ENCODE measurements at places on chromosomes 1 and 21.

GRCh38 chr1:208243527-208243966 is 637 bp downstream of the PLXNA2 start:
- no peak for DNase-seq

DNA sequence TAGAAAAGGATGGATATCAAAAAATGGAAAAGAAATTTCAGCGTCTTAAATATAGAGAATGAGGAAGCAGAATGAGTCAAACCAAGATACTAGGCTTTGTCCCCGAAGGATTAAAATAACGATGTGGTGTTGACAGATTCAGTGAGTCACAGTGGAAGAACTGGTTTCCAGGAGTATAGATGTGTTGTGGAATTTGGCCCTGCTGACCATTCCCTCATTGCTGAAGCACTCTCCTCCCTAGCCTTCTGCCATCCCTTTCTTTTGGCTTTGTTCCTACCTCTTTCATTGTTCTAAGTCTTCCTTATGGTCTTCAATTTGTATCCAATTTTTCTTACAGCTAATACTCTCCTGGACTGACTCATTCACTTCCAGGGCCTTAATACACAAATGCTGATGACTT is 23.1 kb upstream of the USP25 start:
- no peak for DNase-seq

DNA sequence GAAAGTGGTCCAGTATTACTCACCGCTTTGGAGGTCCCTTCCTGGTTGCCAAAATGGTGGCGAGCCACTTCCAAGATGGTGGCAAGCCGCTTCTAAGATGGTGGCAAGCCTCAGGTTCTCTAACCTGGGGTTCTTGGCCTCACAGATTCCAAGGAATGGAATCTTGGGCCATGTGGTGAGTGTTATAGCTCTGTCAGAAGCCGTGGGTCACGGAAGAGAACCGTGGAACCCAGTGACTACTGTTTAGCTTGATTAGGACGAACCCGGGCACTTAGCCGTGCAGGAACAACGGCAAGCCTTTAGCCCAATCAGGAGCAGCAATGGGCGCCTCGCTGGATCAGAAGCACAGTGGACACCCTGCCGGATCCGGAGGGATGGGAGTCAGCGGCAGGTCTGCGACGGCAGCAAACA is 356.2 kb upstream of the TMPRSS15 start:
- DNase-seq: no peak

- DNase-seq: no peak
Measured at GRCh38 chr1:247352175-247352574, 20.5 kb upstream of the ZNF496 start.

DNA sequence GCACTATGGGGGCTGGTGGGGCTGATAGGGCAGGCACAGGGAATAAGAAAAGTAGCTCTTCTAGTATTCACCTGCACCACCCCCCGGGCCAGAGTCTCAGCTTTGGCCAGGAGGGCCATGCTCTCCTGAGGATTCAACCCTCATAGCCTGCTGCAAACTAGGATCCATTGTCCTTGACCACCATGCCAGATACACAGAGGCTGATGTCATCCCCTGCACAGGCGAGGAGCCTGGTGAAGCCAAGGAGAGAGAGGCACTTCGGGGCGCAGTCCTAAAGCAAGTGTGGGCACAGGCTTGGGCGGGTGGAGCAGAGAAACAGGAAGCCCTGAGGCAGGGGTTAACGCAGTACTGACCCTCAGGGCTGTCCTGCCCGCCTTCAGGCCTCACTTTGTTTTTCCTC is 29.5 kb downstream of the TMEM53 start:
- no peak for DNase-seq

GRCh38 chr1:170356585-170356984 is 175.4 kb upstream of the GORAB start:
- no peak for DNase-seq

DNA sequence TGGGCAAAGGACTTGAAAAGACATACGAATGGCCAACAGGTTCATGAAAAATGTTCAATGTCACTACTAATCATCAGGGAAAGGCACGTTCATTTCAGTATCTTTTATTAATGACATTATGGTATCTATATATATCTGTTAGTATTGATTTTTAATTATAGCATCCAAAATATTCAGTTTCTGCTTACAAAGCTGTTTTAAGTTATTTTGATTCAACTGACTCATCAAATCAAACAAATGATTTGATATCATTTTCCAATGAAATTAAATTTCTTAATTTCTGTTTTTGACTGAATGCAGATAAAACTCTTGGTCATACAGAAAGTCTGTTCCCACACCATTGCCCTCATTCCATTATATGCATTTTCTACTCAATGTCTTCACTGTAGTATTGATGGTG is 315.9 kb downstream of the PDE4B start:
- no peak for DNase-seq

GRCh38 chr21:31196724-31197123 is 147.3 kb downstream of the TIAM1 start:
- no peak for DNase-seq

DNA sequence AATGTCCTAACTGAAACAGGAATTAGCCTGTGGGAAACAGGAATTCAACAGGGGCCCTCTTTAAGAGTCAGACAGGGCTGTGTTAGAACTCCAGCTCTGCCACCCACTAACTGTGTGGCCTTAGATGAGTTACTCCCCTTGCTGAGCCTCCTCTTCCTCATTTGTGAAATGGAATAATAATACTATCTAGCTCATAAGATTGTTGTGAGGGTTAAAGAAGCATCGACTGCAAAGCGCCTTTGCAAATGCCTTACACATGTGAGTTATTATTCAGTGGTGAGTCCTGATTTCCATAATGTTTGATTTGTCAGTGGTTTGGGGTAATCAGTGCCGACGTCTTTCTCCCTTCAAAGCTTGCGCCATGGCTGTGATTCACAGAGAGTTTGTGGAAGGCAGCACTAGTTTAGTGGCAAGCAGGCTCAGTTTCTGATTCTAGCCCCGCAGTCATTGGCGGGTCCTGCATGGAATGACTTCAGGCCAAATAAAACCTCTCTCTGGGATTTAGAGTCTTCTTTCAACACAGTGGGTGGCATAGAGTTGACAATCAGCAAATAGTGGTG is 388.5 kb downstream of the PLPP3 start:
- no peak for DNase-seq

DNA sequence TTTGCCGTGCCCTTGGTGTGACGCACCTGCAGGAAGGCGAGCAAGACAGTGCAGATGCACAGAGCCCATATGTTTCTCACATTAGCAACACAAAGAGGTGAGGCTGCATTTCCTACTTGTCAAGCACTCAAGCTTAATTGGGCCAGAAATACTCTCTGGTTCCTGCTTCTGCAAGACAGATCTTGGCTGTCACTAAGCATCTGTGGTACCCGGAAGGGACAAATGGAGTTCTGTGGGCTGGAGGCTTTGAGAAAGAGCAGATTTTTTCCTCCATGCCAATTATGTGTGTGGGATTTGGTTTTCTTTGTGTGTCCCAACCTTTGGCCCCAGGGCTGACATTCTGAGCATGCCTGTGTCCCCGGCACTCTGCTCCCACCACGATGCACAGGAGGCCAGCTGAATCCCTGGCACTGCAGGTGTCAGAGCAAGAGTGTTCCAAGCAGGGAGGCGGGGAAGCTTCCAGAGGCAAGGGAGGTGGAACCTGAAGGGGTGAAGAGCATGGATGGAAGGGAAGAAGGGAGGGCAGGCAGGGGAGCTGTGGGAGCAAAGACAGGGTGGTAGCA is 52.0 kb upstream of the STUM start:
- DNase-seq: no peak

GRCh38 chr1:171472183-171472647 is 13.1 kb upstream of the PRRC2C start:
- no peak for DNase-seq

DNA sequence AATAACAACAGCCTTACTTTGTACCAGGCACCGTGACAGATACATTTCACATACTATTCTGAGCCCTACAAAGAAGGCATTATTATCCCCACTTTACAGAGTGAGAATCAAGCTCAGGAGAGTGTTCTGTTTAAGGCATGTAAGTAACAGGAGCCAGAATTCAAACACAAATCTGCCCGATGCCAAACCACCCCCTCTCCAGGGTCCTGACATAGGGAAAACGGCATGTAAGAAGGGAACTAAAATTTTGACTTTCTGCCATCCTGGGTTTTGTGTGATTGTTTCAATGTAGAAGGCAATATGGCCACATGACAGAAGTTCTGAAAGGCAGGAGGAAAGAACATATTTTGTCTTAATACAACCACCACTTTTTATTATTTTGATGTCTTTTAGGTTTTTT is 5.5 kb downstream of the FUCA1 start:
- no peak for DNase-seq

GRCh38 chr1:119675349-119676345 is 27.6 kb upstream of the ZNF697 start:
- DNase-seq: peak; percentile 75

GRCh38 chr1:94471271-94471670 is 53.1 kb downstream of the ABCD3 start:
- DNase-seq: no peak

DNA sequence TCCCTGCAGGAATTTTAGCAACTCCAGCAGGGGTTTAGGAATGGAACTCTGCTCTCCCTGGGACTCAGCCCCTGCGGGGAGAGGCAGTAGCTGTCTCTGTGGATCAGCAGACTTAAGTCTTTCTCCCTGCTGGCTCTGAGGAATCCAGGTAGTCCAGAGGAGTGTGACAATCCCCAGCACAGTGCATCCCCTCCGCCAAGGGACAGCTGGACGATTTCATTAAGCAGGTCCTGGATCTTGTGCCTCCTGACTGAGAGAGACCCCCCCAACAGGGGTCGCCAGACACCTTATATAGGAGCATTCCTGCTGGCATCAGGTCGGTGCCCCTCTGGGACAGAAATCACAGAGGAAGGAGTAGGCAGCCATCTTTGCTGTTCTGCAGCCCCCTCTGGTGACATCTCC is 30.6 kb downstream of the AKT3 start:
- no peak for DNase-seq

DNA sequence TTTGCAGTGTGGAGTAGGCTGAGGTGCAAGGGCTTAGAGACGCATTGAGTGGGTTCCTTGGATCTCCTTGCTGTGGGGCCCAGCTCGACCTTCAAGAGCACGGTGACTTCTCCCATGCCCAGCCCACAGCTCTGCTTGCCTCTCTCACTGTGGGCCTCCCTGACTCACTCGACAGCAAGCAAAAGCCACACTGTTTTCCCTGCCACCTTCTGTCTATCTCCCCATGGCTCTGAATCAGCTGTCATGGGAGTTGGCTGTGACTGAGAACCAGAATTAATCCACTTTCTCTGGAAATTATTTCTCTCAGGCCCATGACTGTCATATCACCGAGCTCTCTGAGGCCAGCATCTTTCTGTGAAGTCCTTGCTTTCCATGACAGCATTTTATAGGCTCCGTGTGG is 140.7 kb downstream of the NOS1AP start:
- no peak for DNase-seq

GRCh38 chr1:160267284-160267991 is 5.1 kb upstream of the DCAF8 start:
- no peak for DNase-seq

DNA sequence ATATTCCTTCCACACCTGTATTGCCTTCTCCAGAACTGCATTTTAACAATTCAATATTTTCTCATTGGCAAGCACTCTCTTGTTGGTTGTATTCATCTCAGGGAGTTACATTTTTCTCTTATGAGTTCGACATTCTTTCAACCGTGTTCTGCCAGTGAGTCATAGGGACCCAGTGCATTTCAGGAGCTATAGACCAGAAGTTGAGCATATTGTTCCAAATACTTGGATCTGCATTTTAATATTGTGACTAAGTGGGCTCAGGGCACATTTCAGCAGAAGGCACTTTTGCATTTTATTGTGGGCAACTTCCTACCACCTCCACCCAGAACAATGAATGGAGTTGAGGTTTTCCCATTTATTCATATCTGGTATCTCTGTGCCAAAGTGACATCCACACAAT is 132.8 kb downstream of the TNFSF18 start:
- DNase-seq: no peak

GRCh38 chr21:15592271-15592860 is 137.4 kb upstream of the USP25 start:
- DNase-seq: no peak

DNA sequence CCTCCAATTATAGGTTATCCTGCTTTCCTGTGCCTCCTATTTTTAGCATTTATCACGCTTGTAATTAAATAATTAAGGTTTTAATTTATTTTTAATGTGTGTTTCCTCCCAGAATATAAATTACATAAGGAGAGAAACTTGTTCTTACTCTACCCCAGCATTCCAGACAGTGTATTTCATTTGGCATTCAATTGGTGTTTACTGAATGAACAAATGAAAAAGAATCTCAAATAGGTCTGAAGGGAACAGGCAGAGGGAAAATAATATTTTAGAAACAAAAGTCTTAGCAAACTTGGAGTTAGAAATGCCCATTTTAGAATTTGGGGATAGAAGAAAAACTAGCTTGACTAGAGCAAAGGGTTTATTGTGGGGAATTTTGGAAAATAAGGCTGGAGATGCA is 9.9 kb upstream of the RSRP1 start:
- DNase-seq: no peak

DNA sequence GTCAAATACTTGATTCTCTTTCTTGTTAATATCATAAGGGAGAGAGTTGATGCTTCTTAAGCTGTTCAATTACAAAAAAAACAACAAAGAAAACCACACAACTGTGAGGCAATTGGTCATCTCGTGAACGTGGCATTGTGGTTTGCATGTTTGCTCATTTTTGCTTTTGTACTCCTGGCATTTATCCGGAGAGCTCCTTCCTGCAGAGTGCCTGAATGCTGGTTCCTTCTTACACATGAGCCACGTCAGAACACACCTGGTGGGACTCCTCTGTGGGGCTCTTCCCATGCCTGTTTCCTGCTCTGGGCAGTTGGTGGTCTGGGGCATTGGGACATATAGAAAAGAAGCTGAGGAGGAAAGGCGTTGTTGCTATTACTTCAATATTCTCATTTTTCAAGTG is 25.7 kb downstream of the KCNK1 start:
- DNase-seq: no peak

DNA sequence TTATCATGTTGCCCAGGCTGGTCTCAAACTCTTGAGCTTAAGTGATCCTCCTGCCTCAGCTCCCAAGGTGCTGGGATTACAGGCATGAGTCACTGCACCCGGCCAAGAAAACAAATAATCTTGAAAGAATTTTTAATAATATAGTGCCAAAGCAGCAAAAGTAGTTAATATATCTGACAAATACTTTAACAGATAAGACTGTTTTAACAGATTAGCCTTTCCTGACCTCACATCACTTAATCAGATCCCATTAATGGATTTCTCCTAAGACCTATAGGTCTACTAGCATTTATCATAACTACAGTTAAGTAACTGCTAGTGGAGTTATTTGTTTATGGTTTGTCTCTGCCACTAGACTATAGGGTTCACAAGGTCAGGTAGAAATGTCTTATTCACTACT is 61.1 kb upstream of the HP1BP3 start:
- no peak for DNase-seq

- DNase-seq: no peak
Measured at GRCh38 chr1:33301273-33301984, 19.5 kb downstream of the A3GALT2 start.

DNA sequence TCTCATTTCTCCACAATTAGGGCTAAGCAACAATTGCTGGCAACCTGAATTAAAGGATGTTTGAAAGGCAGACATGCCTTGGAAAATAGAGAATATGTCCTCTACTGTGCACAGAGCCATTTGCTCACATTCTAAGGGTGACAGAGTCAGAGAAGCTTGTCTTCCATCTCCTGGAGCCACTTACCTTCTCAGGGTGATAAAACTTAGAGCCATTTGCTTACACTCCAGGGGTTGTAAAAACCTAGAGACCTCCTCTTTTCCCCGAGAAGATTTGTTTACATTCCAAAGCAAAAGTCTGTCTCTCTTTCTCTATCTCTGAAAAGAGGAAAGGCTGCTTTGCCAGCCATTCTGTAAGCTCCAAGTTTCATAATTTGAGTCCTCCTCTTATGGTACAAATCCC is 61.3 kb downstream of the LBR start:
- no peak for DNase-seq

All from stimulated activated CD4-positive, alpha-beta T cell treated with anti-CD3 and anti-CD28 coated beads, Interleukin-2, amount 100 ng/mL, for 48 hours (primary cell).